Activated CD4-positive, alpha-beta memory T cell treated with anti-CD3 and anti-CD28 coated beads, Interleukin-2, amount 10 ng/mL, durations not matched to agents 7 days and 5 days (primary cell): ENCODE measurements at places on chromosomes 13 and 19.

- DNase-seq, result no peak
These were observed 19.0 kb downstream of the BIVM start for GRCh38 chr13:102817907-102818306.

DNA sequence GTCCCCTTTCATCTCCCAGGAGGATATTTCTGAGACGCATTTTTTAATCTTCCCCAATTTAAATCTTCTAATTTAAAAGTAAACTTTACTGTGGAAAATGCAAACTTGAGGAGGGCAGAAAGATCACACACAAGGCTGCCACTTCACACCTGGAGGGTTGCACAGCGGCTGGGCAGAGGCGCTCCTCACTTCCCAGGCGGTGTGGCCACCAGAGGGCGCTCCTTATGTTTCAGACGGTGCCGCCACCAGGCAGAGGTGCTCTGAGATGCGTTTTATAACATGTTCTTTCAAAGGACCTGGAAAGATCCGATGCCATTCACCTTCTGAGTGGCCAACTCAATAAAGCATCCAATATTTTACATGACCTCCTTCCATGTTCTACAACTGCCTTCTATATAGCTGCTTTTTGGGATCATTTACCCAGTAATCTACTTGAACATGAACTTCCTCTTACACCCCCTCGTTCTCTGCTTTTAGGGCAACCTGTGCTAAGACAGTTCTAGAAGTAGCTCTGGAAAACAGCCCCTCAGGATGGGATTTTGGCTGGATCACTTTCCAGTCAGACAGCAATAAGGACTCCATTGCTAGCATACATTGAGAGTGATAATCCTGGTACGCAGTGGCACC, 14.8 kb upstream of the MTUS2 start:
- DNase-seq, result peak; percentile 37

- DNase-seq, result no peak
These were observed 1482.8 kb downstream of the SLITRK5 start for GRCh38 chr13:89153941-89154340.

DNA sequence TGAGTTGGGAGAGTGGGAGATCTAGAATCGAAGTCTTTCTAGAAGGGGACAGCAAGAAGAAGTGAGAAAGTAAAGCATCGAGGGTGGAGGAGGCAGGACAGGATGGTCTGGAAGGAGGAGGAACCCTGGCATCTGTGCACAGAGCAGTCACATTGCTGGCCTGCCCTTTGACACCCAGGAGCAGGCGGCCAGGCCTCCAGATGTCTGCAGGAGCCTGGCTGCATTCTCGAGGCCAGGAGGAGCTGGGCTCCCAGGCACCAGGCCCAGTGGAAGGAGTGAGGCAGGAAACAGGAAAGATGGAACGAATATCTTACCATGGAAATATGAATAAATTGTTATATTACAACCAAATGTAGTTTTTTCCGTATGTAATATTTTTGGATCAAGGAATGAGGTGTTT, 27.7 kb upstream of the ARGLU1 start:
- no peak for DNase-seq

GRCh38 chr13:44236801-44237207, 136.8 kb upstream of the SERP2 start:
- no peak for DNase-seq

DNA sequence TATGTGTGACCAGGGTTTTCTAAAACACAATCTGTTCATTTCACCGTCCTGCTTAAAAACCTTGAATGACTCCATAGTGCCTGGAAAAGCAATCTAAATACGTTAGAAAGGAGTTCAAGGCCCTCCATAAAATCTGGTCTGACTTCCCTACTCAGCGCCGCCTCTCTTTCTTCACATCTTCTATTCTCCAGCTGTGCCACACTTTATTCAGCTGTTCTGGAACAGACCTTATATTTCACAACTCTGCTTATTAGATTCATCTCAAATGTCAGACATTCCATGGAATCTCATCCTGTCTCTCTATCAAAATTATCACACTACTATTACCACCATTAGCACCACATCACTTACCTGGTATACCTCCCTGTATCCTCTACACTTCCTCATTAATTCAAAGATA, 19.8 kb upstream of the SPART start:
- DNase-seq, result no peak

GRCh38 chr19:10191347-10191746, 3.4 kb downstream of the DNMT1 start:
- DNase-seq, result no peak

- no peak for DNase-seq
These were observed 3.7 kb downstream of the GGACT start for GRCh38 chr13:100584896-100585295.

- no peak for DNase-seq
These were observed 349.0 kb downstream of the EFNB2 start for GRCh38 chr13:106186366-106187030.

GRCh38 chr19:36089847-36090246, 21.1 kb upstream of the OVOL3 start:
- DNase-seq, result no peak

DNA sequence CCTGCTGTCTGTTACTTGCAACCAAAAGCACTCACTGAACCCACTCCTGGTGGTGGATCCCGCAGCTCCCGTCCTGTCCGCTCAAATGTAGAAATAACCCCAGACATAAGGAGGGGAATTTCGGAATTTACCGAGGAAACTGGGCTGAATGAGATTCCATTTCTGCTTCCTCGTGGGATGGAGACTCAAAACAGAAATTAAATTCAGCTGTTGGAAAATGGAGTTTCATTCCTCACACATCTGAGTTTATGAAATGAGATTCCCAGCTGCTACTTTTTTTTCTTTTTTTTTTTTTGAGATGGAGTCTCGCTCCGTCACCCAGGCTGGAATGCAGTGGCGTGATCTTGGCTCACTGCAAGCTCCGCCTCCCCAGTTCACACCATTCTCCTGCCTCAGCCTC, 44.3 kb downstream of the COLGALT1 start:
- no peak for DNase-seq

DNA sequence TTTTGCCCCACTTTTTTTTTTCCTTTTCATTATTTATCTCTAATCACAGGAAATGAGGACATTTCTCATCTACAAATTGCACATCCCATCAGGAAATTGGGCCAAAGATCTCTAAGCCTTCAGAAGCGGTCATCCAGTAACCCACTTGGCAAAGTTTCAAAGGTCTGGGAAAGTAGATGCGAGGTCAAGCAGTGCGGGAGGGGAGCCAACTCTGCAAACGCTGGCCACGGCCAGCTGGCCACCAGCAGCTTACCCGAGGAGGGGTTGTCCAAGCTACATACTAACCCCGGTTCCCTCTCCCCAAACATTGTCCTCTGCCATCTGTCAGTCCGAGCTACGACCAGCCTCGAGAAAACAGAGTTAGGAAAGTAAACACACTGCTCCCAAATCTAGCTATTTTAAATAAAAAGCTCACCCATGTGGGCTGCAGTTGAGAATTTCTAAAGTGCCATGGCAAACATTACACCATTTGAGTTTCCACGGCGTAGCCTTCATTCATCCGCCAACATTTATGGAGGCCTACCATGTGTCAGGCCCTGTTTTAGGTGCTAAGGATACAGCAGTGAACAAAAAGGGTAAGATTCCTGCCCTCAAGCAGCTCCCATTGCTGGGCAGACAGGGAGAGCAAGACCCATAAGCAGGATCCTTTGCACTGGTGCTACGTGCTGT, 11.5 kb downstream of the FFAR2 start:
- DNase-seq, result no peak
